Osteocyte (in vitro differentiated cells): ENCODE measurements at places on chromosomes 7 and 10. TPM values are rescaled to one million over a fixed set of nuclear protein-coding genes. Genes with fewer than 3 reads are reported as not detected.

PPP1R3C gene
- 15.7 and 16.2 TPM in 2 replicates for total RNA-seq

GRCh38 chr10:121828045-121828444, 99.8 kb downstream of the ATE1 start:
- H3K27ac ChIP-seq: no peak overlapping the region
- DNase-seq: no peak
- H3K36me3 ChIP-seq: peaks cover 19% of the 10 kb centered on the region
- no peaks in the 10 kb centered on the region for H3K4me1 ChIP-seq
- no peaks in the 10 kb centered on the region for H3K27me3 ChIP-seq

DNA sequence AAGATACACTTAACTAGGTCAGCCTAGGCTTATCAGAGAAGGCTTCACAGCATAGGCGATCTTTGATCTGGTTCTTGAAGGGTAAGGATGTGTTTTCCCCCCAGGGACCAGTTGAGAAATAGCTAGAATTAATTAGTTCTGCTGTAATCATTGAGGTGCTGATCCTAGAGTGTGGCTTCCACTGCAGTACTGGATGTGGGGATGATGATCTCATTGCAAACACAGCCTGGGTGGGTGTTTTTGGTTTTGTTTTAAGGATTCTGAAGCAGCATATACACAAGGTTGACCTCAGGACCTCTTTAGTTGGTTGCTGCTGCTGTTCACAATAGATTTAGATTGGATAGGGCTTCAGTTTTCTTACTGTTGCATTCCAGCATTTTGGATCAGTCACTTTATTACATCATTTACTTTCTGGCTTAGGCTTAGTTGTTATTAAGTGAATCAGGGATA, 159.7 kb downstream of the AUTS2 start:
- H3K4me3 ChIP-seq: no peak overlapping the region
- peaks cover 53% of the 10 kb centered on the region for H3K4me1 ChIP-seq
- DNase-seq: no peak

GRCh38 chr10:70557876-70558275, 44.7 kb downstream of the PRF1 start:
- H3K36me3 ChIP-seq: no peaks in the 10 kb centered on the region
- no peak overlapping the region for H3K27ac ChIP-seq
- no peaks in the 10 kb centered on the region for H3K27me3 ChIP-seq
- peaks cover 10% of the 10 kb centered on the region for H3K4me1 ChIP-seq
- H3K4me3 ChIP-seq: no peak overlapping the region
- no peak for DNase-seq

- no peak for DNase-seq
- peaks cover 13% of the 10 kb centered on the region for H3K4me1 ChIP-seq
- H3K4me3 ChIP-seq: no peak overlapping the region
- no peaks in the 10 kb centered on the region for H3K27me3 ChIP-seq
These were observed 17.1 kb downstream of the ST7 start for GRCh38 chr7:116970238-116970910.

- no peak overlapping the region for H3K4me3 ChIP-seq
- no peaks in the 10 kb centered on the region for H3K36me3 ChIP-seq
- no peaks in the 10 kb centered on the region for H3K27me3 ChIP-seq
- H3K4me1 ChIP-seq: peaks cover 10% of the 10 kb centered on the region
- DNase-seq: no peak
- no peak overlapping the region for H3K27ac ChIP-seq
These were observed 51.5 kb downstream of the CALML3 start for GRCh38 chr10:5576154-5576748.
